NCI-H1048 (cell line): ENCODE measurements at places on chromosomes 13 and 19.

GRCh38 chr19:14050512-14050911 lies 11.4 kb downstream of the PALM3 start:
- DNase-seq: no peak

DNA sequence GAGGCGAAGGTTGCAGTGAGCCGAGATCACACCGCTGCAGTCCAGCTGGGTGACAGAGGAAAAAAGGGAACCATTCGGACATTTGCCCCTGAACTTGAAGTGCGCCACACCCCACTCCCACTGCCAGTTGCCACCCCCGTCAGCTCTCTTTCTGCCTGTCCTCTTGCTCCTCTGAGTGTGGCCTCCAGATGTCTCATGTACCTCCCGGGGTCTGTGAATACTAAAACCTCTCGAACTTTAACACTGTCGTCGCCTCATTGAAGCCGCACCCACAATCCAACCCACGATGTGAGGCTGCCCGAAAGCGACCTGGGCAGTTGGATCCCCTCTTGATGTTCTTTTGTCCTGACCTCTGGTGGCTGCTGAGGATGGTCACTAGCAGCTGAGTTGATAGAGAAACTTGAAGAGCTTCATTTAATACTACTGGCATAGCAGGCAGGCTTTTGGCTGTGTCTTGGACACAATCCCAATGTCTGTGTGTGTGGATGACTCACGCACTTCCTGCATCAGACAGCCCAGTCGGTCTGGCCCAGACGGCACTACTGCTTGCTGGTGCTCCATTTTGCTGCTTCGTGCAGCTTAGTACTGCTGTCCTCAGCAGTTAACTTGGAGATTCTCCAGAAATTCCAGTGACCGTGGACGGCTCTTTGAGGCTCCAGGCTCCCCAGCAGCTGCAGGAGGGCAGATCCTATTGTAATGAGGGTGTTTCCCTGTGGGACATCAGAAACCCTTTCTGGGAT lies 4.2 kb downstream of the FPR3 start:
- no peak for DNase-seq

DNA sequence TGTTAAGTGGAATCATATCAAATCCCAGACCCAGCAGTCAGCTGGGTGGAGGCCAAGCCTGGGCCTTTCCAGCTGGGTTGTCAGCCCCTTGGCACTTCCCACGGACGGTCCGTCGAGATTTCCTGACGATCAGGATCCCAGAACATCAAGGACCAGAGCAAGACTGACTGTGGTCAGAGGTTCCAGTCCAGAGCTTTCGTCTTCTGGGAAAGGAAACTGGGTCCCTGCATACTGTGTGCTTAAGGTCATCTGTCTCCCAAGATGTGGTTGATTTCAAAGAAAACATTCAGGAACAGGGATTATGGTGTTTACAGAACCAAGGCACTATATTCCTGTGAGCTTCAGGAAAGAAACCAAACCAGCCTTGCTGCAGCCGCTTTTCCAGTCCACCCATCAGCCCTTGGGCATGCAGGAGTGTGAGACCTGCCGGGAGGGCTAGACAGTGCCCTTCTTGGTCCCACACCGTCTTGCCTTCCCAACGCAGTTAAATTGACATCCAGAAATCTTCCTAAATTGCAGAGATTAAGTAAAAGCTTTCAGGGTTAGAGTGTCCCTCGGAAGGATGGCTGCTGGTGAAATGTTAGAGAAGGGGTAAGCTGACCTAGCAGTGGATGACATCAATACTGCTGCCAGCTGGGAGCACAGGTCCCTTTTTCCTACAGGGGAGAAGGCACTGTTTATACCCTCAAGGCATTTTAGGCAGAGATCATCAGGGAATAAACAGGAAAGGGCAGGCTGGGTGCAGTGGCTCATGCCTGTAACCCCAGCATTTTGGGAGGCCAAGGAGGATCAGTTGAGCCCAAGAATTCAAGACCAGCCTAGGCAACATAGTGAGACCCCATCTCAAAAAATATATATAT lies 5.0 kb upstream of the C19orf33 start:
- no peak for DNase-seq

DNA sequence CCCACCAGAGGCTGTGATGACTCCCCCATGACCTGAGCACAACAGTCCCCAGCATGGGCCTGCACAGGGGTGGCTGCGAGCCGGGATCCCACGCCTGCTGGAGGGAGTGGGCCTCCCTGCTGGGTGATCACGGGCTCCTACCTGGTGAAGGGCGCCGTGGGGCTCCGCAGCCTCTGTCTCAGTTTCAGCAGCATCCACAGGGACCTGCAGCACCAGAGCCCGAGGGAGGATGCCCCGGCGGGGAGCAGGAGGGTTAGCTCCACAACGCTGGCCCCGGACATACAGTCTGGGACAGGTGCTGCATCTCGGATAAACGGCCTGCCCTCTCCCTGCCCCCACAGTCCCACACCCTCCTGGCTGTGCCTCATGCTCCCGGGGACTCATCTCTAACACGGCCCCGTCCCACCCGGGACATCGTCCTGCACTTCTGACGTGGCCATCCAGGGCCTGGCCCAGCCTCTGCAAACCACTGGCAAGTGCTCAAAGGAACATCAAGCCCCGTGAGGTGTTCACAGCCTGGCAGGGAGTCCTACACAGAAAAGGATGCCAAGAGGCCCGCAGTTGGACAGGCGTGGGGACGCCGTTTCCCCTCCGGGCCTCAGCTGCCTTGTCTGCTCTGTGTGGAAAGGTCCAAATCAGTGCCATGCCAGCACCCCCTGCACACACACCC lies 10.5 kb downstream of the PEX11G start:
- no peak for DNase-seq

- no peak for DNase-seq
These were observed 4.9 kb upstream of the ERCC1 start for GRCh38 chr19:45428384-45429231.

DNA sequence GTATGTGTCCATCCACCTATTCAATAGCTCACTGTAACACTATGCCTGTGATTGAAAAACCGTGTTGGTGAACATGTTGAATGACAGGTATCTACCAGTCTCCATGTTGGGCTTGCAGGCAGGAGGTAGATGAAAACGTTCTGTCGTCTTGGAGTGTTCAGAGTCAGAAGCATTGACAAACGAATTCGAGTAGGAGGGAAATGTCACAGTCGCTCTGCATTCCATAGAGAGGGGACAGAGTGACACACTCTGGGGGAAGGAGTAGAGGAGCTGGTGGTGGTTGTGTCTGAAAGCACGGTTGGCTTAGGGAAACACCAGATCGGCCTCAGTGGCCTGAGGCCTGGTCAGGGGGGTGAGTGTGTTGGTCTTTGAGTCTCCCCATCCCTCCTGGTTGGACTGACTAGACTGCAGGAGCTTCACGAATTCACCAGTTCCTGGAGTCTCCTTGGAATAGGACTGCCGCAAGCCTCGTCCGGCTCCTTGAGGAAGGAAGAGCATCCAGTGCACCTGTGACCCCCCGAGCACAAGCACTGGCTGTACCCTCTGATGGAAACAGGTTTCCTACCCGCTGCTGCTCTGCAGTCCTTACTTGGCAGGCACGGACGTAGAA lies 105.0 kb upstream of the C1QTNF9B start:
- no peak for DNase-seq

GRCh38 chr19:56671613-56671994 lies at the start of gene ZNF835:
Gene ZNF835 (minus strand): TSS chr19:56671757. CDS start chr19:56665198, 6,559 bp downstream.
- DNase-seq: no peak

- no peak for DNase-seq
These were observed 20.3 kb downstream of the WDR88 start for GRCh38 chr19:33152176-33152575.

DNA sequence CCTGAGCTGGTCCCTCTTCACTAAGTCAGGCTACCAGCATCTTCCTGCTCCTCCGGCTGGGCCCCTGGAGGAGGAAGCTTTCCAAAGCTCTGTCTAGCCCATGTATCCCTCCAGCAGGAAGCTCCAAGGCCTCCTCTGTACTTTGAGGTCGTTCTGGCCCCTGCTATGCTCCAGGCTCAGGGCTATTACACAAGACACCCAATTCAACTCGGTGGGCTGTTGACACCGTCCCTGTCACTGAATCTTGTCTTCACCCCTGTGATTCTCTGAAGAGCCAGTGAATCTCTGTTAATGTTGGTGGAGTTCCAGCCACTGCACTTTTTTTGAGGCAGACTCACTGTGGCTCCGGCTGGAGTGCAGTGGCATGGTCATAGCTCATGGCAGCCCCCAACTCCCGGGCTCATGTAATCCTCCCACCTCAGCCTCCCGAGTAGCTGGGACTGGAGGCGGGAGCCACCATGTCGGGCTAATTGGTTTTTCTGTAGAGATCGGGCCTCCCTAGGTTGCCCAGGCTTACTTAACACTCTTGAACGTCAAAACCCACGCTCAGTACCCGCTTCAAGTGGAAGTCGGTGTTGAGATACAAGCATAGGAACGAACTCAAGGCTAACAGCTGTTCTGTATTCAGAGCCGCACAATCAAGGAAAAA lies 512 bp upstream of the REX1BD start:
- DNase-seq: no peak

- DNase-seq: no peak
These were observed 135.2 kb downstream of the PCDH9 start for GRCh38 chr13:67094952-67095351.

- DNase-seq: no peak
These were observed 86.7 kb downstream of the IRS2 start for GRCh38 chr13:109699628-109700071.

- DNase-seq: no peak
These were observed 280.6 kb downstream of the FOXO1 start for GRCh38 chr13:40385858-40386180.

DNA sequence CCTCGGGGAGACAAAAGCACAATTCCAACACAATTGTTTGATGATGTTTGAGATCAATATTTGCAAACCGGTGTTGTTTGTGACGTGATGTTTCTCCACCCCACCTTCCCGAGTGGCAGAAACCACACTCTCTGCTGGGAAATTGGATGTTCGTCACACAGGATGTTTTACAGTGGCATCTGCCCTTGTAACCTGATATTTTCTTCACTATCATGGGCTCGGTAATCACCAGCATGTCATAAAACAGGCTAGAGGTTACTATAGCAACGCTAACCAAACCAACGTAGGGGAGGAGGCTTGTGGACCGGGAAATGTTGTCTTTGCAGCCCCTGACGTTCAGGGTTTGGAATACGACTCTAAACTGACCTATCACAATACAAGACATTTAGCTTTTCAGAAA lies 454.5 kb downstream of the IRS2 start:
- DNase-seq: no peak
